ENCODE measurements at places on chromosomes 7 and 10.

GRCh38 chr10:43965033-43965917, 316.6 kb upstream of the ZNF32 start:
- peak; percentile 38 for DNase-seq

- no peak for DNase-seq
Observed at GRCh38 chr7:131686833-131687232, 130.4 kb upstream of the PODXL start.

- no peak for DNase-seq
Observed at GRCh38 chr10:33869028-33869427, 534.6 kb upstream of the NRP1 start.

- no peak for DNase-seq
Observed at GRCh38 chr10:79360499-79361342, 13.5 kb downstream of the PPIF start.

GRCh38 chr10:6995831-6996230, 415.0 kb downstream of the SFMBT2 start:
- DNase-seq, result peak; percentile 37

DNA sequence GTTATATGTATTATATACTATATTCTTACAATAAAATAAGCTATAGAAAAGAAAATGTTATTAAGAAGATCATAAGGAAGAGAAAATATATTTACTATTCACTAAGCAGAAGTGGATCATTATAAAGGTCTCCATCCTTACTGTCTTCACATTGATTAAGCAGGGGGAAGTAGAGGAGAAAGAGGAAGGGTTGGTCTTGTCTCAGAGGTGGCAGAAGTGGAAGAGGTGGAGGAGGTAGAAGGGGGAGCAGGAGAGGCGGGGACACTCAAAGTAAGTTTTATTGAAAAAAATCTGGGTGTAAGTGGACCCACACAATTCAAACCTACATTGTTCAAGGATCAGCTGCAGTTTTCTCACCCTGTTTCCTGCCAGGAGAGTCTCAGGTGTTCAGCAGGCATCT, 28.9 kb upstream of the ERCC6 start:
- no peak for DNase-seq

GRCh38 chr7:121459148-121459547, 63.0 kb upstream of the FAM3C start:
- no peak for DNase-seq

All from NB4 (cell line).